ENCODE measurements at places on chromosomes 1 and 21.

- no peak for DNase-seq
These were observed 1.3 kb downstream of the POGK start for GRCh38 chr1:166840309-166841274.

DNA sequence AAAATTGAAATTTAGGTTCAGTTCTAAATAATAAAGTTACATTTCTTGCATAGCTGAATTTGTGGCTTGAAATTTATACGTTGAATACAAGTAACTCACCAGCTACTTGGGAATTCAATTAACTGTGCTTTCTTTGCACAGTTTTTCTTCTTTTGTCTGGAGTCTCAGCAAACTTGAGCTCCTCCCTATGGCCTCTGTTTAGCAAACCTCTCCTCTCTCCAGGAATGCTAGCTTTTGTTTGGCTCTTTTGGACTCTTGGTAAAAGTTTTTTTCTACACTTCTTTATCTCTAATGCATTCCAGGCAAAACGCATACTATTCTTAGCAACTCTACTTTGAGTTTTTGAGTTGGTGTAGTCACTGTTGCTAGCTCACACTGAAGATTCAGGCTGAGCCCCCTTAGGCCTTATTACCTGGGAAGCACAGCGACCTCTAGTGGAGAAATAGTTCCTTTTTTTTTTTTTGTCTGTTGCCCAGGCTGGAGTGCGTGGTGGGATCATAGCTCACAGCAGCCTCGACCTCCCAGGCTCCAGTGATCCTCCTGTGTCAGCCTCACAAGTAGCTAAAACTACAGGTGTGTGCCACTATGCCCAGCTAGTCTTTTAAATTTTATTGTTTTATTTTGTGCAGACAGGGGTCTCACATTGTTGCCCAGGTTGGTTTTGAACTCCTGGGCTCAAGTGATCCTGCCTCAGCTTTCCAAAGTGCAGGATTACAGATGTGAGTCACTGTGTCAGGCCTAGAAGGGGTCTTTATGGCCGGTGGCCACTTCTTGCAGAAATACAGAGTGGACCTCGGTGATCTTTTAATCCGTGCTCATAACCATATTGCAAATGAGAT lies 61.7 kb downstream of the CASQ2 start:
- DNase-seq = no peak

- no peak for DNase-seq
These were observed 50.4 kb downstream of the ZSWIM5 start for GRCh38 chr1:45155957-45156356.

DNA sequence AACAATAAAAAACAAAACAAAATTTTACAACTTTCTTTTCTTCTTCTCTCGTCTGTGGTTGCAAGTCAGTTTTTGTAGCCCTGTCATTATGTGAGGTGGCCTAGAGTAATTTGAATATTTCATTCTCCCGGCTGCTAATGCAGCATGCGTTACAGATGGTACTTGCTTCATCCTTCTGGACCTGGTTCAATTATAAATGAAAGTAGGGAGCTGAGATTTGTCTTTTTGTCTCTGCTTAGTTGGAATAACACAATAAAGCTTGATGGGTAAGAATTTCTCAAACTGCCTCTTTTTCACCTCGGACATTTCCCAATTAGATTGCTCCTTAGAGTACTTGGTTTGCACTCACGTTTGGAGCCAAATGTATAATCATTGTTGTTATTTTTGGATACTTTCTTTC lies 201.6 kb downstream of the PBX1 start:
- no peak for DNase-seq

DNA sequence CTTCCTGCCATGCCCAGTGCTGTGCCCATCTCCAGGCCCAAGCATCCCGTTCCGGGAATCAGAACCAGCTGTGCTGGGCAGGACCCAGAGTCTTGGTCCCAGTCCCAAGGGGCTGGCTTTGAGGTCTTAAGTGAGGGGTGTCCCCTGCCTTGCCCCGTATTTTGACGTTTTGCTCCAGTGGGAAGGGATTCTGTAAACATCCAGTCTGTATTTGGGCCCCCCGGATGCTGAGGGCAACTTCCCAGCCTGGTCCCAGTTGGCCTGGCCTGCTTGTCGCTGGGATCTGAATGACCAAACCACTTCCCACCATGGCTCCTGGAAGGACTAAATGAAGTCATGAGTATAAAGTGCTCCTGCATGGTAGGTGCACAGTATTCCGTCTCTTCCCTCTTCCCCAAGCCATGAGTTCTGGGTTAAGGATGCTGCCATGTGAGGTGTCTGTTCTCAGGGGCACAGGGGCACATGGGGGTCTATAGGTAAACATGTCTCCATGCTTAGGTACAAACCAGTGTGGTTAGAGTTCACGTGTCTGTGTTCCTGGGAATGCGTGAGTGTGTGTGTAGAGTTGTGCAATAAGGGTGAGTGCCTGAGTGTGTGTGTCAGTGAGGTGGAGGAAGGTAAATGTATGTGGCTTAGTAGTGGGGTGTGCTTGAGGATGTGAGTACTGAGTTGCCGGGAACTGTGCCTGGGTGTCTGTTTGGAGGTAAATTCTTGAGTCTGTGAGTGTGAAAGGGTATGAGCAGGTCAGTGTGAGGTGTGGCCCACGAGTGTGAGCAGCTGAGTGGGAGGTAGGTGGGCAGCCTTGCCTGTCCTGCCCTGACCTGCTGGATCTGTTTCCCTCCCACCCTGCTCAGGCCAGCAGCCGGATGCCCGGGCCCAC lies 1.5 kb downstream of the B4GALT2 start:
- no peak for DNase-seq

DNA sequence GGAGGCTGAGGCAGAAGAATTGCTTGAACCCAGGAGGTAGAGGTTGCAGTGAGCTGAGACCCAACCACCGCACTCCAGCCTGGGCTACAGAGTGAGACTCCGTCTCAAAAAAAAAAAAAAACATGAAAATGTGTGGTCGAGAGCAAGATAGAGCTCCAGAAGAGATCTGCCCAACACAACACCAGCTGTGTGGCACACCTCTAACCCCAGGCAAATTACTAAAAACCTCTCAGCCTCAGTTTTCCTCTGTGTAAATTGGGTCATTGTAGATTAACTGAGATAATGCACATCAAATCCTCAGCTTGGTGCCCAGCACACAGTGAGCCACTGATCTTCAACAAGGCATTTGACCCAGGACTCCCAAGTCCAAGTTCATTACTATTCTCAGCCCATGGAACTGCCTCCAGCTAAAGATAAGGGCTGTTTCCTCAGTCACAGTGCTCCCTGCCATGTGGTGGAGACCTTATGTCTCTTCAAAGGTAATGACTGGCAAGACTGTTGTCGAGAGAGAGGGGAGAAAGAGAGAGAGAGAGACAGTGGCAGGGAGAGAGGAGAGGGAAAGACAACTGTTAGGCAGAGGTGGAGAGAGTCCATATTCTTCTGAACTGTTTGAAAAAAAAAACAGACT lies 58.1 kb downstream of the PTP4A2 start:
- DNase-seq = no peak

- no peak for DNase-seq
These were observed 29.7 kb downstream of the EPHA2 start for GRCh38 chr1:16126160-16126559.

DNA sequence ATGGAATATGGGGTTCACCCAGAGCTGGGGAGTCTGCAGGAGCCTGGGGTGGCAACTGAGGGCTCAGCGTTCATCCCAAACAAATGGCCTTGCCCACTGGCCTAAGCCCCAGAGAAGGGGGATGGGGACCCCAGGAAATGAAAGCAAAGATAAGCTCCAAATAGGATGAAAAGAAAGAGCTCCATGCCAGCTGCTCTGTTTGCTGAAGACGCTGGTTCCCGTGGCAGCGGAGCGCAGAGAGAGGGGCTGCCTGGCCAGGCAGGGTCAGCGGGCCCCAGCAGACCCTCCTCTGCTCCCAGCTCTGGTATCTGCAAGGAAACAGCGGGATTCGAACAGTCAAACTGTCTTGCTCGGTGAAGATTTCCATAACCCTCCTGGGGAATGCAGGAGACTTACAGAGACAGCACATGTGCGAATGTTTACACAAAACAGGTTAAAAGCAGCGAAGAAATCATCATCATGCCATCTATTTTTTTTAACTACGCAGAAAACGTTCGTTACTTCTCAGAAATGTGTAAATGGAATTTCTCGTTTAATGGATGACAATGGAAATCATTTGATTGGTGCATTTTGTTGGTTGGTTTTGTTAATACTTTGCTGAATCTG lies 94.4 kb downstream of the PDE9A start:
- no peak for DNase-seq

DNA sequence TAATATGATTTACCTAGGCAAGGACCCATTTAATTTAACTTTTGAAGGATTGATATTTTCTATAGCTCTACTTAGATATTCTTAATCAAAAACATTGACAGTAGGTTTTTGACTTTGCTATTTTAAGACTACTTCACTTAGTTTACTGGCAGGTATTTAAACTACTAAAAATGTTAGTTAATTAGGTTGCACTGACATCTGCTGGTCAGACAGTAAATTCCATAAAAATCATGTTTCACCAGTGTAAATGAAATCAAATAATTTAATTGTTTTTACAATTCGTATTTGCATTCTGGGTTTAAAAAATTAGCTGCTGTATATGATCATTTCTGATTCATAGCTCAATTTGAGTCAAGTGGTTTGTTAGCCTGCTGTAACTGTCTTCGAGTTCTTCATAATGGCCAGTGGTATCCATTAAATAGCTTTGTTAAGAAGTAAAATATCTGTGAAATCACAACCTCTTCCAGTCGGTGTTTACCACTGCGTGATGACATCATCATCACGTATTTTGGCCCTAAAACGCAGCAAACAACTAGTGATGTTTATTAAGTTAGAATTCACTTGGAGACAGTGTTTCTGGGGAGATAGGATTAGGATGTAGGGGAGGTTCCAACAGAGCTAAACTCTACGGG lies 26.2 kb downstream of the EXTL2 start:
- no peak for DNase-seq

- DNase-seq = no peak
These were observed 44.9 kb upstream of the TNFSF18 start for GRCh38 chr1:173095632-173096031.

DNA sequence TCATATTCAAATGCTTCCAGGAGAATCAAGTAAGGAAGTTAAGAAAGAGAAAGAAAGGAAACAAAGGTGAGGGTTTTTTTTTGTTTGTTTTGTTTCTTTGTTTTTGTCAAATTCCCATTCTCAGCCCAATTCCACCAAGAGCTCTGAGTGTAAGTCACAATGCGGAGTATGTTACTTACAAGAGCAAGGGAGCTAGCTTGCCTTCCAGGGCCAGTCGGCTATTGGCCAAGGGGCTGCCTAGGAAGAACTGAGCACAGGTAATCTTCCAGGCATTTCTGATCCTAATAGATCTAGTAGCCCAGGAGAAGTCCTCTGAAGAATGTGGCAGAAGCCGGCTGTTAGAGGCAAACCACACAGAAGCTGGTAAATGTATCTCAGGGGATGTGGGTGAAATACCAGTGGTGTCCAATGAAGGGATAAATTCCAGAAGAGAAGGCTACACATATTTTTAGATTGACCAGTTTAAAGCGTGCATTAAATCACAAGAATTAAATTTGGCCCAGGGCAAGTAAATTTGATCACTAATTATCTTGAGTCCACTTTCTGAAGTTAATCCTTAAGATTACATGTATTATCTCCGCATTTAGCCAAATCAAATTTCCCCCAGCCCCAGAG lies 239.6 kb upstream of the ADAMTS5 start:
- DNase-seq = no peak

DNA sequence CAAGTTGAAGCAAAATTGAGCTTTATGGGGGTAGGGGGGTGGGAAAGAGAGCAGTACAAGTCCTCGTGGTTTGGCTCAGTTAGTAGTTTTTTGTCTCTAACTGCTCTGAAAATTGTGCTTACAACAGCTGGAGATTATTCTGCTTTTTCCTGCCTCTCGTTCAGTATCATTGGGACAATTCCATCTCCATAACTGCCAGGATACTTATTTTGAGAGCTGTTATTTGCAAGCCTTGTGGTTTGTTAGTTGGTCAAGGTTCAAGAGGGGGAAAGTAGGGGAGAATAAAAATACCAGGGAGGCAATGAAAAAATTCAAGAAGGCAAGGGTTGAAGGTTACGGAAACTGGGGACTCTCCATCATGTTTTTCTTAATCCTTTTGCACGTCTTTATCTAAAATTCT lies 811.8 kb upstream of the ADGRL2 start:
- DNase-seq = no peak

- DNase-seq = no peak
These were observed 16.5 kb upstream of the ETV3L start for GRCh38 chr1:157115851-157116736.

DNA sequence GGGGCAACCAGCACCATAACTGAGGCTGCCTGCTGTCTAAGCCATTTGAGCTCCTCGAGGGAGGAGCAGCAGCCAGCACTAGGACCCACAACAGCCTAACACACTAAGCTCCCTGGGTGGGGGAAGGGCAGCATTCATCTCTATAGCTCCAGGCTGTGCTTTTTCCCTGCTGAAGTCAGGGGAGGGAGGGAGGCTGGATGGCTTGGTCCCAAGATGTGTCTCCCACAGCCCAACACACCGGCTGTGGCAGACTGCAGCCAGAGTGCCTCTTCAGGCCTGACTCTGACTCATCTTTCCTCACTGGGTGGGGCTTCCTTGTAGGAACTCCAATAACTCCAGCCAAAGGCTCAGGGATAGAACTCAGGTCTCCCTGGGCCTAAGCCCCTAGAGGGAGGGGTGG lies 296.3 kb downstream of the PRDM2 start:
- no peak for DNase-seq

DNA sequence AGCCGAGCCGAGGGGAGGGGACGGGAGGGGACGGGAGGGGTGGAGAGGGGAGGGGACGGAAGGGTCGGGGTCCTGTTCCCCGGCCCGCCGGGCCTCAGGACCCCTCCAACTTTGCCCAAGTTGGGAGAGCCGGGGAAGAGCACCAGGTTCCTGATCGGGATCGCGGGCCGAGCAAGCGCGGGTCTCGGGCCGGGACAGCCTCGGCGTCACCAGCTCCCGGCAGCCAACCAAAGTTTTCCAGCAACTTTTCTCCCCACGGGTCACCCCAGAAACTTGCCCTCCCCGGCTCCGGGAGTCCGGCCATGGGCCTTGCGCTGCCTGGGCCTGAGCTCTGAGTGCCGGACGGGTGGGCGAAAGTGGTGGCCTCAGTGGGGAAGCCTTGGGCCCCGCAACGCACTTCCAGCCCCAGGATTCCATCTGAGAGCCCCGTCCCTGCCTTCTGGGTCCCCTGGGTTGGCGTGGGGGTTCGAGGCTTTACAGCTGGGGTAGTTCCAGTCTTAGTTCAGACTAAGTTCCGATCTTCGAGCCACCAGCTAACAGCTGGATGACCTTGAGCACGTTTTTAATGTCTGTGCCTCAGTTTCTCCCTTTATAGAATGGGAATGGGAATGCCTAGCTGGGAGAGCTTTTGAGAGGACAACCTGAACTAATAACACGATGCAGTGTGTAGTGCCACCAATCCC lies 458 bp downstream of the ZC3H12A start:
- no peak for DNase-seq

DNA sequence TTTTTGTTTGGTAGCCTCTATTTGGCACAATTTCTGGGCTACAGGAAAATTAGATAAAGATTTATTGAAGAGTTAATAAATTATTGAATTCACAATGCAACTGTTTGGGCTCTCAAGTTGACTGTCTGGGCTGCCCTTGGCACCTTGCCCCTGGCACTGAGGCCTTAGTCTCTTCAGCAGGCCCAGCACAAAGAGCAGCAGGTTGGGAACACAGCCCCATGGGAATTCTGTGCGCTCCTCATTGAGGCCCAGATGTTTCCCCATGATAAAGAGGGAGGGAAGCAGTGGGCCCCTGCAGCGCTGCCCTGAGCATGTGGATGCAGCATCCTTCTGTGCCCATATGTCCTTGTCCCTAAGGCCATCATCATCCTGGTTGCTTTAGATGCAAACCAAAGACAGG lies 2.9 kb downstream of the CRNN start:
- DNase-seq = no peak

All from T-cell (primary cell).